Progenitor cell of endocrine pancreas (in vitro differentiated cells): ENCODE measurements at places on chromosomes 11 and 22.

DNA sequence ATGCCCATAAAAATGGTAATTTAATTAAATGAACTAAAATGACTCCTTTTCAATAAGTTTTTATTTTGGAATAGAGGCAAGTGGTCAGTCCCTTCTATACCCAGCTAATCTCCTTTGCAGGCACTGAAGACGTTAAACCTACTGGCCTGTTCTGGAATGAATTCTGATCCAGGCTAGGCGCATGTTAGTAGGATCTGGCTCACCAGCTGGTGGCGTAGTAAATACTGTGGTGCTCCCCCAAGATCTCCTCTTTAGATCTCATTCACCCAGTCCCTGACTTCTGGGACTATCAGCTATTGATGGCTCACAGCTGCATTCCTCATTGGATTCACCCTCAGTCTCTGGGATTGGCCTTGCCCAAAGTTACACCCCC lies 173.7 kb upstream of the DDI1 start:
- no peak for DNase-seq

GRCh38 chr22:37163575-37164504 lies 14.1 kb upstream of the IL2RB start:
- DNase-seq, result no peak

GRCh38 chr11:3894128-3894731 lies 38.8 kb downstream of the STIM1 start:
- DNase-seq, result no peak

DNA sequence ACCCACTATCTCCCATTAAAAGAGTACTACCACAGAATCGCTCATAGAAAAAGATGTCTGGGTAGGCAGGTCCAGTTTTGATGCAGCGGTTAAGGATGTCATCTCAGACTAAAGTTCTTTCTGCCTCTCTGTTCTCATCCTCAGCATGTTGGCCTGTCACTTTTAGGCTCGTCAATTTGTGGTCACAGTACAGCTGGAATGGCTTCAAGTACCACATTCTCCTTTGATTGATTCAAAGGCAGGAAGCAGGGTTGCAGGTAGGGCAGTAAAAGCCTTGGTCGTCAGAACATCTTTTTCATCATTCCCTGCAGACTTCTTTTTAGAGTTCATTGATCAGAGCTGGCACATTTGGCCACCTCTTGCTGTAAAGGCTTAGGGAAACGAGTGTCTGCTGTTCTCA lies 28.7 kb downstream of the SDHD start:
- DNase-seq, result no peak

DNA sequence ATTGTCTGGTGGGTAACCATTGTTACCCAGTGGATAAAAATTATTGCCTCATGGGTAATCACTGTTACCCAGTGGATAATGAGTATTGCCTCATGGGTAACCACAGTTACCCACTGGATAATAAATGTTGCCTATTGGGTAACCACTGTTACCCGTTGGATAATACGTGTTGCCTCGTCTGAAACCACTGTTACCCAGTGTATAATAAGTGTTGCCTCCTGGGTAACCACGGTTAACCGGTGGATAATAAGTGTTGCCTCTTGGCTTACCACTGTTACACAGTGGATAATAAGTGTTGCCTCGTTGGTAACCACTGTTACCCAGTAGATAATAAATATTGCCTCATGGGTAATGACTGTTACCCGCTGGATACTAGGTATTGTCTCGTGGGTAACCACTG lies 20.9 kb upstream of the NXPE4 start:
- no peak for DNase-seq

- no peak for DNase-seq
Measured at GRCh38 chr11:23423656-23424055, 563.4 kb upstream of the CCDC179 start.

DNA sequence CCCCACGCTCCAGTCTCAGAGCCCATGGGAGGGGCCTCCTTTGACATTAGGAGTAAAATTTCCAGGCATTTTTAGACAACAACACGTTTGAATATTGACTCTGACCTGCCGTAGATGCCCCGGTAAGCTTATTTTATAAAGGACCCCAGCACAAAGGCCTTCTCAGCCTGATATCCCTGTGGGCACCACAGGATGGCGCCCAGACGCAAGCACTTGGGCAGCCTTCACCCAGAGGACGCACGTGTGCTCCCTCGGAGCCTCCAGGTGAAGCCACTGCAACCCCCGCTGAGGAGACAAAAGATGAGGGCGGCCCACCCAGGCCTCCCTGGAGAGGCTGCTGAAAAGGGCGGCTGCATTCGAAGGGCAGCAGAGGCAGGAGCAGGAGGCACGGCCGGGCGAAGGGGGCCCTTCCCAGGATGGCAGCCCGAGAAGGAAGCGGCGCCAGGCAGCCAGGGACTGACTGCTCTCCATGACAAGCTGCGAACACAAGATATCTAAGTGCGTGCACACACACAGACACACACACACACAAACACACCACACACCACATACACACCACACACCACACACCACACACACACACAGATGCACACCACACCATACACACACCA lies 15.2 kb upstream of the TH start:
- no peak for DNase-seq

GRCh38 chr11:117019871-117020270 lies 78.4 kb downstream of the SIK3 start:
- no peak for DNase-seq

DNA sequence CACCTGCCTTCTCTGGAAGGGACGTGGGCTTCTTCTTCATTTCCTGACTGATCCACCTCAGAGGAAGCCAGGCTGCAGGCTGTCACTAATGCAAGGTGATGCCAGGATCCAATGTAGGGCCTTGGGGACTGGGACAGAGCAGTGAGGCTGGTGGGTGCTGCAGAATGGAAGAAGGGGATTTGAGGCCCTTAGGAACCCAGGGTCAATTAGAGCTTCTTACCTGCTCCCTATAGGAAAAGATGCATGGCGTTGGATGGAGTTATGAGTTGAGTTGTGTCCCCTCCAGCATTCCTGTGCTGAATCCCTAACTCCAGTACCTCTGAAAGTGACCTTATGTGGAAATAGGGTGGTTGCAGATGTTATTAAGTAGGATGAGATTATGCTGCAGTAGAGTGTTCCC lies 190.4 kb downstream of the MIAT start:
- DNase-seq, result no peak

DNA sequence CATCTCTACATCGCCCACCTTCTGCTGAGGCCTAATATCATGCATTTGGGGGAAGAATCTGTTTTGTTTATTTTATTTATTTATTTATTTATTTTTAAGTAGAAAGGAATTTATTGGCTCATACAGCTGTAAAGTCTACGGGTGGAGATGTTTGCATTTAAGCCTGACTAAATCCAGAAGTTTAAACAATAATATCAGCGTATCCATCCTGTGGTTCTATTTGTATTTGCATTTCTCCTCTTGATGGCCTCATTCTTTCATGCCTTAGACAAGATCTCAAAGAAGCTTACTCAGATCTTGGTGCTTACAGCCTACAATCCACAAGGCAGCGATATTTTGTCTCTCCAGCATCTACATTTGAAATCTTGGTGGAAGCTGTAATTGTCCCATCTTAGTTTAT lies 67.1 kb upstream of the CARD18 start:
- DNase-seq, result no peak

- no peak for DNase-seq
Measured at GRCh38 chr11:85955531-85955930, 100.3 kb downstream of the CCDC83 start.

DNA sequence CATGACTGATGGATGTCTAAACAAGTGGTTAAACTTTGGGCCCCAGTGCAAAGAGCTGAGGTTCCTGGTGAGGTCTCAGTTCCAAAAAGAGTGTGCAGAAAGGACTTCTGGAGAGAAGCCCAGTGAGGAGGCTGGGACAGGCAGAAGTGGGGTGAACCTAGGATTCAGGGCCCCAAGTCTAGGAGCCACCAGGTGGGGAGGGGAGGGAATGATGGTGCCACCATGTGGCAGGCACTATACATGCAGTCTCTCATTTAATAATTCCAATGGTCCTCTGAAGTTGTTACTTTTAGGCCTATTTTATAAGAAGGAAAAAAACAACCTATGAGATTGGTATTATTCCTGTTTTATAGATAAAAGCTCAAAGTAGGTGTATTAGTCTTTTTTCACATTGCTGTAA lies 102.0 kb downstream of the INSC start:
- no peak for DNase-seq

GRCh38 chr11:36326524-36327419 lies 30.7 kb downstream of the PRR5L start:
- no peak for DNase-seq

GRCh38 chr11:13229136-13229535 lies 48.5 kb upstream of the BMAL1 start:
- no peak for DNase-seq

- no peak for DNase-seq
Measured at GRCh38 chr11:19579957-19580356, 132.7 kb upstream of the NAV2 start.

- DNase-seq, result no peak
Measured at GRCh38 chr11:130124096-130124495, 35.5 kb upstream of the ST14 start.

DNA sequence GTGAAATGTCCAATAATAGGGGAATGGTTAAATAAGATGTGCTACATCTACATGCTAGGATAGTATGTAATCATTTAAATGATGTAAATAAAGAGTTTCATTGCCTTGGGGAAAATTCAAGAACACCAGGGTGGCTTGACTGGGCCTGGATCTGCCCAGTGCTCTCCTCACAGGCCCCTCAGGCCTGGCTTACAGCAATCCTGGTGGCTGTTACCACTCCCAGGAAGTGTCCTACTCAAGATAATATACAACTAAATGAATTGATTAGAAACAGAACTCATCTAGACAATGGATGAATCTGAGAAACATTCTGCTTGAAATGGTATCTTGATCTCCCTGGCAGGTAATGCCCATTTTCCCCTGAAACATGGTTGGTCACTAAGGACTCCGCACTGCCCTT lies 30.8 kb downstream of the MAP6 start:
- DNase-seq, result no peak
